AG09319 (cell line): ENCODE measurements at places on chromosomes 5 and 9.

GRCh38 chr5:173327084-173327947 lies 898 bp downstream of the STC2 start:
- DNase-seq, result no peak

DNA sequence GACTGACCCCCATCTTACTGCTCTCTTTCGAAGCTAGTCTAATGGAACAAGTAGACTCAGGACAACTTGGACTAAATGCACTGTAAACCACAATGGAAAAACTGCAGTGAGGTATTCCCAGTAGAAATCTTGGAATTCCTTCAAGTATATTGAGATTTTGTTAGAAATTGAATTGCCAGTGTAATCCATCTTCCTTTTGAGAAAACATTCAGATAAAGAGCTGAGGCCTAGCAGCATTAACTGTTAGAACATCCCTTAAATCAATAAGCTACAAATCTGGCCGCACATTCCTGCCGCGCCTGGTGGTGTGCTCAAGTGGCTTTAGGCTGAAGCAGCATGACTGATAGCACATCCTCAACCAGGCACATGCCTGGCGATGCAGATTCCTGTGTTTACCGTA lies 29.3 kb downstream of the PPIC start:
- no peak for DNase-seq

- DNase-seq, result no peak
Observed at GRCh38 chr9:6512085-6512657, 99.2 kb downstream of the UHRF2 start.

DNA sequence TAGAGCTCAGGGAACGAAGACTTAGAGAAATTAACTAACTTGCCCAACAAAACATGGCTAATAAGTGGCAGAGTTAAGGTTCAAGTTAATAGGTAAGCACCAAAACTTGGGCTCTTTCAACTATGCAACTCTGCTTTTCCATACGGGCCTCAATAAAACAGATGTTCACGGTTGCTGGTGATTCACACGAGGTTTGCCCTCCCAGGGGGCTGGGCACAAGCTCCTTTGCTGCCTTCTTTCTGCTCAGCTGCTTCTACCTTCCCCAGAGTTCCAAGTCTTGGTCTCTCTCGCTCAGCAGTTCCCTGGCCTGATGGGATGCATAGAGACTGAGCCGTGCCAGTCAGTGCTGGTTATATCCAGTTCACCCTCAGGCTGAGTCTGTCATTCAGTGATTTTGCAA lies 217.9 kb downstream of the SREK1 start:
- no peak for DNase-seq

GRCh38 chr5:139488260-139488659 lies 5.7 kb upstream of the STING1 start:
- no peak for DNase-seq

- DNase-seq, result no peak
Observed at GRCh38 chr9:37218800-37219425, 98.5 kb downstream of the ZCCHC7 start.

DNA sequence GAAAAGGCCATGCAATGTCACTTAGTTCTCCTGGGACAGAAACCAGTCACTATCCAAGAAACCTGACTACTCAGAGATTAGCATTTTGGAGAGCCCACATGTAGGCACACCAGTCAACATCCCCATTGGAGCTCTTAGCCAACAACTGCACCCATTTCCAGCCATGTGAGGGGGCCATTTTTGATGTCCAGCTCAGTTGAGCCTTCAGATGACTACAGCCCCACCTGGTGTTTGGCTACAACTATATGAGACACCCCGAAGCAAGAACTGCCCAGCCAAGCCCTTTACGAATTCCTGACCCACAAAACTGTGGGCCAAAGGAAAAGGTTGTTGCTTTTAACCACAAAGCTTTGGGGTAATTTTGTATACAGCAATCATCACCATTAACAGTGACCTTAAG lies 300.1 kb downstream of the ASTN2 start:
- no peak for DNase-seq

DNA sequence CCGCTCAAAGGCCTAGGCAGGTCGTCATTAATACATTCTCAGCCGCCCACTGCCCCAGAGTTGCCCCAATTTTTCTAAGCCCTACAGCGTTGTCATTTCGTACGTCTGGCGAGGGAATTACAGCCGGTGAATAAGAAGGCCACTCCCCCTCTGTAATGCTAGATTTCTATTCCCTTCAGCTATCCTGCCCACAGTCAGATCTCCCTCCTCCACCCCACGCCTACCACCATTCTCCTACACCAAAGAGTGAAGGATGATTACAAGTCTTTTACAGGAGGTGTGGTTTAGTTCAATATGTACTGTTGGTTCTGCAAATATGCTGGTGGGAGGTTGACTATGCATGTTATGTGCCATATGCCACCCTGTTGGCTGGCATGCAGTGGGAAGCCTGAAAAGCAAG lies 83.7 kb upstream of the SMIM15 start:
- no peak for DNase-seq
